ENCODE measurements at places on chromosomes 12 and 14.

DNA sequence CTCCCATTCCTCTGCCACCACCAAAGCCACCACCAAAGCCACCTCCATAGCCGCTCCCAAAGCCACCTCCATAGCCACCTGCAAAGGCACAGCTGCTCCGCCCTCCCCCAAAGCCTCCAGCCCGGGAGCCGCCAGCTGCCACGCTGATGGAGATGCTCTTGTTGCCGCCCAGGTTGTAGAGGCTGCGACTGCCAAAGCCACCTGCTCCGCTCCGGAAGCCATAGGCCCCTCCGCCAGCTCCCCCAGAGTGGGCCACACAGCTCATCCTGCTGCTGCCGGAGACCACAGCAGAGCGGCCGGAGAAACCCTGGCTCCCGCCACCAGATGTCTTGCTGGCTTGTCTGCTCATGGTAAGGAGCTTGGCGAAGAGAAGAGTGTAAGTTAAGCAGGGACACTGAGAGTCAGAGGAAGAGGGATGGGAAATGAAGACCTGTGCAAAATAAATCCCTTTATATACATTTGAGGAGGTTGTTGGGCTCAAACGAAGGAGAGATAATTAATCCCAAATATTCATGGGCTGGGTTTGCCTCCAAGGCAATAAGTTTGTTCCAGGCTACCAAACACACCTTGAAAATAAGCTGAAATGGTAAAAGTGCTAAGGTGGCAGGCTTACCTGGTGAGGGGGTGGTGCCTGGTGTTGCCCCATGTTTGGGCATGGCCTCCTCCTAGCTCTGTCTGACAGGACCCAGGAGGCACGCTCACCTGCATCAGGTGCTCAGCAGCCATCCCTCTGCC, at the start of gene KRT3:
TSS of gene KRT3 (minus strand) at position 424 of the 735 bp plus-strand sequence. CDS start at position 349, 75 bp downstream.
- no peak for DNase-seq

DNA sequence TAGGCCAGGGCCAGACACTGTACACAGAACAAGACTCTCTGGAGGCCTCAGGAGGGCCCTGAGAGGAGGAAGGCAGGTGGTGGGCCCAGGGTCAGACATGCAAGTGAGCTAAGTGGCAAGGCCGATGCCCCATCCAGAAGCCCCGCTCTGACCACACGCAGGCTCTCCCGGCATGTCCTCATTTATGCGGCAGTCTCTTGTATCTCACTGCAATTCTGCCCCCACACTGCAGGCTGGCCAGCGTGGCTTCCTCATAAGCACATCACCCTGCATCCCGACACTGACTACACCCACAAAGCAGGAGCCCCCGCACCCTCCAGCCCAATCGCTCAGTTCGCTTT, 17.5 kb downstream of the SSH1 start:
- DNase-seq, result no peak

DNA sequence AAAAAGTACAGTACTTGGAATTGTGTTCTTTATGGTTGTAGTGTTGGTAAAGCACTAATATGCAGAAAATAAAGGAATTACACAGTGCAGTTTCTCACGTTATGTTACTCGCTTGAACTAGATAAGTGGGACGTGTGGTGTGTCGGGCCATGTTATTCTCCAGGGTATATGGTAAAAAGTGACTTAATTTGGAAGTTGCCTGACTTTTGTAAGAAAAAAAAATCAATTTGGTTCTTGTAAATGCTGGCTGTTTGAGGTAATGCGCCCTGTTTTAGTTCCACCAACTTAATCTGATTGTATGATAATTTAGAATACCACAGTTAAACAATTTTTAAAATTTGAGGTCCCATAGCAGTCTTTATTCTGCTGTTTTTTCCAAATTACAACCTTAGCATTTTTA, 4.1 kb downstream of the ARF6 start:
- DNase-seq, result no peak

- DNase-seq, result no peak
These were observed 268.5 kb downstream of the PAWR start for GRCh38 chr12:79422060-79422812.

- DNase-seq, result no peak
These were observed 58.3 kb upstream of the LTA4H start for GRCh38 chr12:96093543-96094196.

DNA sequence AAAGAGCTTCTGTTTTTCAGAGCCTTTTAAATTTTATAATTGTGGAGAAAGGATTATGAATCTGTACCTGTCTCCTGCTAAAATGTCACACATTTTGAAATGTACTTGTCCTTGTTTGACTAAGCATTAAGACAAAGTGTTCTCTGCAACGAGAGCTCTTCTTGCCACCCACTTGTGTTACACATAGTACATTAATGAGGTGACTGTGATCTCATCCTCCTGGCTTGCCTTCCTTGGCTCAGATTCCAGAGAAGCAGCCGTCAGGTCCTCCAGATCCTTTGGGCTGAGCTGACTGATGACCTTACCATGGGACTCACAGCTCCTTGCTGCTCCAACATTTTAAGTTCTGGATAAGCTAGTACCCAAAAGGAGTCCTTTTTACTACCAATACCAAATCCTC, 81.4 kb downstream of the BBS10 start:
- DNase-seq, result no peak

DNA sequence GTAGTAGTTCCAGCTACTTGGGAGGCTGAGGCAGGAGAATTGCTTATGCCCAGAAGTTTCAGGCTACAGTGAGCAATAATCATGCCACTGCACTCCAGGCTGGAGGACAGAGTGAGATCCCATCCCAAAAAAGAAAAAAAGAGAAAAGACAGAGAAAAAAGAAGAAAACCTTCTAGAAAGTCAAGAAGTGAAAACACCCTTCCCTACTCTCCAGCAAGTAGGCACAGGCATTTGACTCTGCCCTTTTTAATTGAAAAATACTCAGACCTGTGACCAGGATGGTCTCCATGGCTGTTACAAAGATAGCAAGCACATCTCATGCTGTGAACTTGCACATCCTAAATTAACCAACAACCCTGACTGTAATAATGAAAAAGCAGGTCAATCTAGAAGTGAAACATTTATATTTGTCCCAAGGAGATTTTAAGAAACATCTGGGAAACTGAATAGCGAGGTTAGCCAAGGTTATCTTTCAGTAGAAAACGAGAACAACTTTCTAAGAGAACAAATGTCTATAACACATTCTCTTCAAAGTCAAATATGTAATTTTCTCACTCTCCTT, 2.0 kb downstream of the TMTC1 start:
- DNase-seq, result no peak

- no peak for DNase-seq
These were observed 6.4 kb upstream of the PMCH start for GRCh38 chr12:102204025-102204424.

- DNase-seq, result no peak
These were observed 17.6 kb downstream of the CLEC14A start for GRCh38 chr14:38238332-38238731.
